ENCODE measurements at places on chromosomes 1 and 21.

DNA sequence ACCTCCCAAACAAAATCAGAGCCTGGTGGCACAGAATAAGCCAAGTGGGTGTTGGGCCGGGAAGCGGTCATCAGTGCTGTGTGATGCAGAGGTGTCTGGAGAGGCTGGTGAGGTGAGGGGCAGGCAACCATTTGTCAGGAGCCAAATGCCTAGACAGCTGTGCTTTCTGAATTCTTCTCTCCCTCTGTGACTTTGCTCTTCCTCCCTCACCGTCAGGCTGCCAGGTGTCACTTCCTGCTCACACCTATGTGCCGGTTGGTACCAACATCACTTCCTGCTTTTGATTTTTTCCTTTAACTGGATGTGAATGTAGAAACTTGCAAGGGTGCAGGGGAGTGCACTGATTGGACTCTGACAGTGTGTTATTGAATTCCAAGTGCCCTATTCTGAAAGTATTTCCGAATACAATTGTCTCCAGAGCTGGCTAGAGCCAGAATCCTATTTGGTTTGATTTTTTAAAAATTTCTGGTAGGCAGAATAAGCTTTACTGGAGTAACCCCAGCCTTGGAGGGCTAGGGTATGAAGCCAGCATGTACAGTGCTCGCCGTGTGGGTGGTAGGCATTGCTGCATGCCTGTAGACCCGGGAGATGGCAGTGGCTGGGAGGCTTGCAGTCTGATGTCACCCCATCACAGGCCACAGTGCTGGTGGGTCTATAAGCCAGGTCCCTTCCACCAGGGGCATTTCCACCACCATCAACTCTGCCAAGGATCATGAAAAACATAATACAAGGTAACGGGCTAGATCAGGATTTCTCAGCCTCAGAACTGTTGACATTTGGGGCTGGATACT lies 210.9 kb downstream of the KAZN start:
- DNase-seq: no peak

GRCh38 chr1:48190881-48191280 lies 31.6 kb upstream of the SLC5A9 start:
- DNase-seq: no peak

- no peak for DNase-seq
Observed at GRCh38 chr1:237093691-237094090, 51.7 kb downstream of the RYR2 start.

- DNase-seq: no peak
Observed at GRCh38 chr1:67134695-67135094, at the start of gene C1orf141. C1orf141 (minus strand) TSS chr1:67134970; CDS start chr1:67127240, 7,730 bp downstream.

- DNase-seq: no peak
Observed at GRCh38 chr1:6424000-6424565, 493 bp upstream of the ESPN start.

DNA sequence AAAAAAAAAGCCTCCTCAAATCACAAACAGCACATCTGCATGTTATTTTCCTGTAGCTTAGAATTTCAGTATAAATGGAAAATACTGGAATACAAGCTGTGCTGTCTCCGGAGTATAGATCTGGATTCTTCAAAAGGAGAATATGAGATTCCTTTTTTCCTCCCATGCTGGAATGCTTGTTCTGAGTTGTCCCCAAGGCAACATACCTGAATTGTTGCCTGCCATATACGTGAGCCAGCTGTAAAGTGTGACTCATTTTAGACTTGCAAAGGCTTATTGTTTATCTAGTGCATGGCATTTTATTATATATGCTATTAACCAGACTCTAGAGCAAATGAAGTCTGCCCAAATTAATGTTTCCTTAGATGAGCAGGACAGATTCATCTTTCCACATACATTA lies 95.0 kb upstream of the C1orf105 start:
- no peak for DNase-seq

- DNase-seq: no peak
Observed at GRCh38 chr21:30900881-30901280, 19.5 kb upstream of the KRTAP11-1 start.

DNA sequence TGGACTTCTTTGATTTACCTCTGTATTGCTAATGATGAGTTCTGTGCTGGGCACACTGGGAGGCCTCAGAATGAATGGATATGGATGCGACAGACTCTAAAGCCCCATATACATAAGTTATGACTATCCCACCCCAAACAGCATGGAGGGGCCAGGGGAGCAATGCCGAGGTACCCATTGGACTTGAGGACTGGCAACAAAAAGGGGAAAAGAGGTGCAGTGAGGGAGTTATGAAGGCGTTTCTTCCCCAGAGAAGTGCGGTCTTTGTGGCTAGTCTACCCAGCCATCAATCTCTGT lies 15.2 kb upstream of the CDCA8 start:
- no peak for DNase-seq

DNA sequence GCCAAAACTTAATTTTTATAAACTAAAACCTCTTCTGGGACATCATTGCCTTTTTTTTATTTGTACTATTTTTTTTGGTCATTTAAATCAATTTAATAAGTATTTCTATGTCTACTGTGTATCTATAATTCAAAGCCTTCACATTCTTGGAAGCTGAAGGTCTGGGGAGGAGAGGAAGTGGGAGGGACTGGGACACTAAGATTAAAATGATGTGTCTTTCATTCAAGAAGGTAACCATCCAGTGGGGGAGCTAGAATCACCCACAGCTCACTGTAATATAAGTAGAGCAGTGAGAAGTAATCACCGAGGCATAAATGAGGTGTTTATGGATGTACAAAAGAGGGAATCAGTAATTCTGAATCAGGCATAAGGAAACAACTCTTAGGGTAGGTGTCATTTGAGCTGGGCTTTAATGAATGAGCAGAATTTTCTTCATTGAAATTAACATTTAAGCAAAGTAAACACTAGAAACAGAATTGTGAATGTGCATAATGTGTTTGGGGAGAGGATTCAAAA lies 52.8 kb downstream of the PTGER3 start:
- no peak for DNase-seq

GRCh38 chr1:97243973-97244560 lies 522.5 kb downstream of the PTBP2 start:
- DNase-seq: peak; percentile 30

DNA sequence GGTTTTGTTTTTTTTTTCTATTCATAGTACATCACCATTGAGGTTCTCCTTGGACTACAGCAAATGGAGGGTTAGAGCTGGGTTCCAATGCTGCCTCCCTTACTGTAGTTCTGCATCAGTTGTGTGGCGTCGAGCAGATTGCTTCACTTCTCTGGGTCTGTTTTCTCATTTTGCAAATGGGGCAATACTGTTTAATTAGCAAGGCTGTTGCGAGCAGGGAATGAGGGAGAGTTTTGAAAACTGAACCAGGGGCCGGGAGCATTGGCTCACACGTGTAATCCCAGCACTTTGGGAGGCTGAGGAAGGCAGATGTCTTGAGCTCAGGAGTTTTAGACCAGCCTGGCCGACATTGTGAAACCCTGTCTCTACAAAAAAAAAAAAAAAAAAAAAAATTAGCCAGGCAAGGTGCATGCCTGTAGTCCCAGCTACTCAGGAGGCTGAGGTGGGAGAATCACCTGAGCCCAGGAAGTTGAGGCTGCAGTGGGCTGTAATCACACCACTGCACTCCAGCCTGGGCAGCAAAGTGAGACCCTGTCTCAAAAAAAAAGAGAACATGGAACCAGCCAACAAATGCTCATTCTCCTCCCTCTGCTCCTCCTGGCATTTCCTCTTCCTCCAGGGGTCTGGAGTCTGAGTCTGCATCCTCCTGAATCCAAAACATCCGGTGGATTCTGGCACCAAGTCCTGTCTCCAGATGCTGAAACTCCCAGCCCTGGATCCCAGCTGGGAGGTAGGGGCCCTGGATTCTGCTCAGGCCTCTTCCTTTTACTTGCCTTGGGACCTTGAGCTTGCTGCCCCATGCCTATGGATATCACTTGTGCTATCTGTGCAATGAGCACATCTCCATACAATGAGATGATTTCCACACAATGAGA lies 3.7 kb upstream of the PLOD1 start:
- DNase-seq: no peak

- DNase-seq: no peak
Observed at GRCh38 chr1:3431266-3431665, 23.2 kb upstream of the ARHGEF16 start.

DNA sequence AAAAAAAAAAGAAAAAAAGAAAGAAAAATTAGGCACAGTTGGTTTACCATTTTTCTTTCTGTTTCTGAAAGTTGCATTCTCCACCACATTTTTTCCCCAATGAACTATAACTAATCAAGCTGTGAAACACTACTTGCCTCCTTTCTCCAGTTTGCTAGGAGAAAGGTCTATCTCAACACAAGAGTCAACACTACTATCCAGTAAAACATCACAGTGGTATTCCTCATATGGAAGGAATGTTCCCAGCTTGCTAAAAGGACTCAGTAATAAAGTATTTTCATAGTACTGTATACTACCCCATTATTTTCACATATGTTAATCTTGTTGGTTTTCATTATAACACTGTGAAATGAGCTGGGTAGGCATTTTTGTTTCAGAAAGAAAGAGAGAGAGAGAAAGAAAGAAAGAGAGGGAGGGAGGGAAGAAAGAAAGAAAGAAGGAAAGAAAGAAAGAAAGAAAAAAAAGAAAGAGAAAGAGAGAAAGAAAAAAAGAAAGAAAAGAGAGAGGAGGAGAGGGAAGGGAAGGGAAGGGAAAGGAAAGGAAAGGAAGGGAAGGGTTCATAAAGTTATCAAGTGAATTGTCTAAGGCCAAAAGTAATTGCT lies 7.9 kb downstream of the PTGER3 start:
- no peak for DNase-seq

- no peak for DNase-seq
Observed at GRCh38 chr1:236016083-236016482, 48.8 kb downstream of the NID1 start.

DNA sequence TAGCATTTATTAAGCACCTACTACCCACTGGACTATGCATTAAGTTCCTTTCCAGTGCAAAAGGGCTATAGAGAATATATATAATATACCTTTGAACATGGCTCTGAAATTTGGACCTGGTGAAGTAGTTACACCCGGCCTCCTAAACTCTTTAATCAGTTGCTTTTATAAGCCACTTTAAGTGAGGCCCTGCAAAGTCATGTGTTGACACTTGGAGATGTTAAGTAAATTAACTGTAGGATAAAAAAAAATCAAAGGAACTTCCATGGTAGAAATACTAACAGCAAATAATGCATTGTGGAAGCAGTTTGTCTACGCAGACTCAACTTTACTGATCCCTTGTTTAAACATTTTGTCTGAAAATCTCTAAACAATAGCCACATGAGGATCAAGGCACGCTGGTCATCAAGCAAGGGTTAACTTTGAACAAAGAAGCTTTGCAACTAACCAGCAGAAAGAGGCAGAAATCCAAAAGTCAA lies 283.9 kb downstream of the VAV3 start:
- DNase-seq: no peak

DNA sequence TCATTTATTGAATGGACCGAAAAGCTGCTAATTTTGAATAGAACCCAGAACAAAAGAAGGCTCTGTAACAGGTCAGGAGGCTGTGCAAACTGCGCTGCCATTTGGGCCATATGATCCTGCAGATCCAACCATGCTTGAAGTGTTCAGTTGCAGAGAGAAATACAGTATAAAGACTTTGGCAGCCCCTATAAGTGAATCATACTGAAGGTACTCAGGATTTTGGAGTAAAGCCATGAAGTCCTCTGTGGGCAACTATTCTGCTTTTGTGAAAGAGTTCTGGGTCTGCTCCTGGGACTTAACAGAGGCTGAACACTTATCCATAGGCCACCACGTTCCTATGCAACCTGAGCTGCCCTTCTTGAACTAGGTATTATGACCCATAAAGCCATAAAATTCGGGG lies 1613.6 kb upstream of the PRMT6 start:
- no peak for DNase-seq

GRCh38 chr1:64437453-64437852 lies 32.5 kb upstream of the CACHD1 start:
- DNase-seq: no peak

- no peak for DNase-seq
Observed at GRCh38 chr1:241532162-241532531, at the start of gene KMO. KMO (plus strand) TSS chr1:241532378; CDS start chr1:241532445, 67 bp downstream.

DNA sequence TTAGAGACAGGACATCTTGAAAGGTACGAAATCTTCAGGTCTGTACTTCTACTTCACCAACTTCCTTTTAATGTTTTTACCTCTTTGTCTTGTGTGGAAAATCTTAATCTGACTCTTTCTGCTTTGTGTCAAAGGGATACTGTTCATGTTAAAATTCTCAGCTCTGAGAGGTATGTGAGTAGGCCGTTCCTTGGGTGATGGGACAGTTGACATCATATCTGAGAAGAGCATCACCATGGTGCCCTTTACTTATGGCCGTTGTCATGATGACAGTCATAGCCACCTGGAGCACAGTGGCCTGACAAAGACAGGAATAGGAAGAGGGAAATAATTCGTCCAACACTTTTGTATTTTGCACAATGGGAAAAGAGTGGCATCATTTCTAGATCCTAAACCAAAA lies 145.6 kb downstream of the FGGY start:
- DNase-seq: no peak

DNA sequence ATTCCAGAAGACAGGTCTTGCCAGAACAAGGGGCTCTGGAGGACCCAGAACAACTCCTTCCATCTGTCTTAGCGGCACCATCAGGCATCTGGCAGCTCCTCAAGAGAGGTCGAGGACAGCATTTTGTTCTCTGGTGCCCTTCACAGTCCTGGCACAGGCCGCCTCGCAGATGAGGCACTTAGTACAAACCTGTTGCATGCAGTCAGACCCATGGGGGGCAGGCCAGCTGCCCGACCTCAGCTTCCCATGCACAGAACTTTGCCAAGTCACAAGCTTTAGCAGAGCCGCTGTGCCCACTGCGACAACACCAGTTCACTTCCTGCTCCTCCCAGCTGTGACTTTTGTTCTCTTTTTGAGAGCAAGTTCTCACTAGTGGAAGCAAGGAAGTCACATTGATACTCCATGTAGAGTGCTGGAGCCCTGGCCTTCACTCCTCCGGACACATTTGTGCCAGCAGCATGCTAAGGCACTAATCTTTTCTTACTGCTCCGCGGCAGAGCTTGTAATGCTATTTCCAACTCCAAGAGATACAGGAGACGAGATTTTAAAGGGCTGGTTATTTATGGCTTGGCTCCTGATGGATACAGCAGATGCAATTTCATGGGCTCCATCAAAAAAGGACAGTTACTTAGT lies 44.6 kb downstream of the HMGB4 start:
- DNase-seq: no peak

DNA sequence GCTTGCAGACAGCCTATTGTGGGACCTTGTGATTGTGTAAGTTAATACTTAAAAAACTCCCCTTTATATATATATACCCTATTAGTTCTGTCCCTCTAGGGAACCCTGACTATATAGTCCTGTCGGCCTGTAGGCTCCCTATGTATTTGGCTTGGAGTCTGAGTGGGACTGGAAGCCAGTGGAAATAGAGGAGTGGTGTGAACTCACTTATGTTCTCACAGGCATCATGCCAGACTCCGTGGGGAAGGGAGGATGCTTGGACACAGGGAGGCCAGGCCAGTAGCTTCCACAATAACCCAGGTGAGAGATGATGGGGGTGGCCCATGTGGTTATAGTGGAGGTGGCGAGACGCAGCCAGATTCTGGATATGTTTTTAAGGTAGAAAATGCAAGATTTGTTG lies 136.7 kb upstream of the SYT6 start:
- DNase-seq: no peak

GRCh38 chr1:94240822-94241221 lies 3.4 kb upstream of the ARHGAP29 start:
- DNase-seq: no peak

- no peak for DNase-seq
Observed at GRCh38 chr1:44437107-44437716, 32.2 kb downstream of the RNF220 start.

GRCh38 chr1:164712131-164713036 lies 153.4 kb downstream of the PBX1 start:
- DNase-seq: peak; percentile 87

Measured in hematopoietic multipotent progenitor cell (in vitro differentiated cells).